ENCODE measurements at places on chromosomes 7 and 10. TPM values are rescaled to one million over a fixed set of nuclear protein-coding genes. Genes with fewer than 3 reads are reported as not detected.
A peak's percentile ranks its signal among the peaks of the same experiment; 100 is the strongest.

SUGCT gene
- 2.5 TPM for total RNA-seq

SDK1 gene
- total RNA-seq = 2.5 TPM

TWIST1 gene
- total RNA-seq = 14.8 TPM

GRCh38 chr10:104862-105565, 30.2 kb upstream of the ZMYND11 start:
- no peak for DNase-seq

DNA sequence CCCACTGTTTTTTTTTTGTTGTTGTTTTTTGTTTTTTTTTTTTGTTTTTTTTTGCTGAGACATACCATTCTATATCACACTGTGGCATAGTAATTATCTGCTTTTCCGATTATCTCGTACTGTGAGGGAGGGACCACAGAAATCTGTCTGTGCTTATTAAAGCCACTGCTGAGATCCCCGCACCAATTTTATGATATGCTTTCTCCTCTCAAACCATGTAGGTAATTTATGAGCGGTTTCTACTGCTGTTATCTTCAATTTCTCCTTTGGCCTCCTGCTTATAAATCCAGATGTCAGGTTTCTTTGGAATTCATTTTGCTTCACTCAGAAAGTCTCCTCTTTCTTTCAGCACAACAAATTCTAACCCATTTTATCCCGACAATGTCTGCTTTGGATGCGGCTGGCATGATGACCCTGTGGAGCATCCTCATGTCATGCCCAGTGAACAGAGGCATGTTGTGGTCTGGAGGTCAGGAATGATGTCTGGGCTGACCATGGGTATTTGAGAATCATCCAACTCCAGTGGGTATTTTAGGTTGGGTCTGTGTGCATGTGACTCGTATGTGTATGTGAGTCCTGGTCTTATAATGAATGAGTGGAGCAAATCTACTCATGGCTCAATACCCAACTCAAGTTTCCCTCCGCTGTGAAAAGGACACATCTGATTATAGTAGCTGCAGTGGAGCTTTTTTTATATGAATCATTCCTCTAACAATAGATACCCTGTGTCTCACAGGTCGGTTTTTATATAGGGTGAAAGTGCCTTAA, 213.4 kb downstream of the GALNT17 start:
- no peak for DNase-seq

- DNase-seq = no peak
Observed at GRCh38 chr7:154777489-154777888, 225.4 kb downstream of the PAXIP1 start.

- no peak for DNase-seq
Observed at GRCh38 chr10:79176949-79177602, 108.3 kb downstream of the ZMIZ1 start.

GRCh38 chr10:86706401-86706841, 38.1 kb downstream of the LDB3 start:
- DNase-seq = no peak

GRCh38 chr10:83533290-83533689, 606.0 kb upstream of the GHITM start:
- DNase-seq = no peak

DNA sequence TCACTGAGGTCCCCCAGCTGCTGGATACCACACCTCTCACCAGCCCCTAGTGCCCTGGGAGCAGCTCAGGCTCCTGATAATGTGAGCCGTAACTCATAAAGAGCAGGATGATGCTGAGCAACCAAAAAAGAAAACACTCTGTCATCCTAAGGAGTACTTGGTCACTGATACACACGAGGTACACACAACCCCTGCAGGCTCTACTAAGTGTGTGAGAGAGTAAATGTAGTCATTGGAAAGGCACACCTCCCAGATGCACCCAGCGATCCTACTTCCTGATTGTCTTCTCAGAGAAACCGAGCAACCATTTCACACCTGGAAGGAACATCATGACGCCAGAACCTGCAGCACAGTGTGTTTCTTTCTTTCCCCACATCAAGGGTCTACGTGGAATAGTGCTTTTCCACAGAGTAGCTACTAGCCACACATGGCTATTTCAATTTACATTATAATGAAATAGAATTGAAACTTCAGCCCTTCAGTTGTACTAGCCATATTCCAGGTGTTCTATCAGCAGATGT, 34.2 kb downstream of the FIGNL1 start:
- DNase-seq = no peak

- DNase-seq = no peak
Observed at GRCh38 chr7:14687777-14688176, 214.8 kb downstream of the DGKB start.

DNA sequence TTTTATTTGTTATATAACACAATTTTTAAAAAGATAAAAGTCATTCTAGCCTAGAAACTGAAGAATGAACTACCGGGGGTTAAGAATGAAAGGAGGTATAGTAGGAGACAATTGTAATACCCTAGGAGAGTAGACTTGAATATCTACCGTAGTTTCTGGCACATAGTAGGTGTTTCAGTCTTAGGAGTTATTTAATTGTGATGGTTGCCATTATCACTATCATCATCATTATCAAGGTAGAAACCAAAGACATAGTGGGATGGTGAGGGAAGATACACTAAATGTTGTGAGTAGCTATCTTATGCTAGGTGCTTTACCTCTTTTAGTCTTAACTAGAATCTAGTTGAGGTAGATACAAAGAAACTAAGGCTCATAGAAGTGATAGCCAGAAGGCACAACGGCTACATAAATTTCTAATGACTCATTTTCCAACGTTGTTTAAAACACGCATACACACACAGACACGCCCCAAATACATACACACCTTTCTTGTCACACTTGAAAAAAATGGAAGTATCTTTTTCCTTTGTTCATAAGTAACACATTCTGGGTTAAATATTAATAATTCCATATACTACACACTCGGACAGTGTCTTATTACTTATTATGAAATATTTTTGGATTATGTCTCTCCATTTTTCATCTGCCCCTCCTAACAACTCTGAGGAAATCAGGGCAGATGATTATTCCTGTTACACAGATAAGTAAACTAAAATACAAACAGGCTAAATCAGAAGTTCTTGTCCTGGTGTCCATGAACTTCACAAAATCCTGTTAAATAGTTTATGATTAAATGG, 2.0 kb upstream of the ANLN start:
- no peak for DNase-seq

- no peak for DNase-seq
Observed at GRCh38 chr10:4647109-4647785, 178.8 kb upstream of the AKR1E2 start.

- no peak for DNase-seq
Observed at GRCh38 chr10:80580638-80581468, 43.2 kb downstream of the SH2D4B start.

GRCh38 chr10:60778971-60779796, 906 bp downstream of the CDK1 start:
- DNase-seq = no peak

DNA sequence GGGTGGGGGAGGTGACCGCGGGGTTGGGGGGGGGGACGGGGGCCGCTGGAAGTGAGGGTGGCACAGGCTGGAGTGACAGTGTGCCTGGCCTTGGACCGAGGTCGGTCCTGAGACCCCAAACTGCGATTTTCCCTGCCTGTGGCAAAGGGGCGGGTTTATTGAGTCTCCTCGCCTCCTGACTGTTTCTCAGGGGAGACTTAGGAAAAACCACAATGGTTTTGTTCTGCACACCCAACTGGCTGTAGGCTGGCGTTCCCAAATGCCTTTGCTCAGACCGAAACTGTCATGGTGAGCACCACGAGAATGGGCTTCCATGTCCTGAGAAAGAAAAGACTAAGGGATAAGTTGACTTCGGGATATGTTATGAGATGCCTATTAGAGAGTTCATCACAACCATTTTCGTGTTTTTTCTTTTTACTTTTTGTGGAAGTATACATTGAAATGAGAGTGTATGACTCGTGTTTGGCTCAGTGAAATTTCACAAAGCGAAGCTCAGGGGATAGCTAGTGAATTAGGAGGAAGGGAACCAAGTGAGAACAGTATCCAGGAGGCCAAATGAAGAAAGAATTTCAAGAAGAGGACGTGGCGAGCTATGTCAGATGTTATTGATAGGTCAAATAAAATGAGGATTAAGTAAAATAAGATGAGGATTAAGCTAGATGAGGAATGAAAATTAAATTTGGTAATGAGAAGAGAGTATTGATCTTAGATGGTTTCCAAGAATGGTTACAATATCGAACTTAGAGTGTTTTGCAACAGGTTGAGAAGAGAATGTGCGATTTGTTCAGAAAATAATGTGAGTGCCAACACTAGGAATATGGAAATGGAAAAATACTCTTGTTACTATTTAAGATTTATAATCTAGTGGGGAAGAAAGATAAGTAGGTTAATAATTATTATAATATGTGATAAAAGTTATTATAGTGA, 918 bp downstream of the NET1 start:
- DNase-seq = no peak

- no peak for DNase-seq
Observed at GRCh38 chr7:88316456-88316855, 9.8 kb upstream of the STEAP4 start.

DNA sequence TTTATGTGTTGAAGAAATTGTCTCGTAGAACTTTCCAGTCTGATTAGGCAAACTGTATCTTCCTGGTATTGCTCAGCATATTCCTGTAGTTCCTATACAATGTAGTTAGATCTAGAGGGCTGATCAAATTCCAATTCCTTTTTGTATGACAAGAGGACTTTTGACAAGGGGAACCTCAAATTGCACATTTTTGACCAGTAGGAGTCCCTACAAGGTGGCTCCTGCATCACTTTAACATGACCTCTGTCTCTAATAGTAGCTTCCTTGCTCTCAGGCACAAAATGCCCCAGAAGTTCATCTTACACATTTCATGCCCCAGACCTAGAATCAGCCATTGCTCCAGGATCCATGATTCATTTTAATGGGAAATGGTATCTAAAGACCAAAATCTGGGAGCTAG, 18.7 kb downstream of the HERPUD2 start:
- DNase-seq = no peak

DNA sequence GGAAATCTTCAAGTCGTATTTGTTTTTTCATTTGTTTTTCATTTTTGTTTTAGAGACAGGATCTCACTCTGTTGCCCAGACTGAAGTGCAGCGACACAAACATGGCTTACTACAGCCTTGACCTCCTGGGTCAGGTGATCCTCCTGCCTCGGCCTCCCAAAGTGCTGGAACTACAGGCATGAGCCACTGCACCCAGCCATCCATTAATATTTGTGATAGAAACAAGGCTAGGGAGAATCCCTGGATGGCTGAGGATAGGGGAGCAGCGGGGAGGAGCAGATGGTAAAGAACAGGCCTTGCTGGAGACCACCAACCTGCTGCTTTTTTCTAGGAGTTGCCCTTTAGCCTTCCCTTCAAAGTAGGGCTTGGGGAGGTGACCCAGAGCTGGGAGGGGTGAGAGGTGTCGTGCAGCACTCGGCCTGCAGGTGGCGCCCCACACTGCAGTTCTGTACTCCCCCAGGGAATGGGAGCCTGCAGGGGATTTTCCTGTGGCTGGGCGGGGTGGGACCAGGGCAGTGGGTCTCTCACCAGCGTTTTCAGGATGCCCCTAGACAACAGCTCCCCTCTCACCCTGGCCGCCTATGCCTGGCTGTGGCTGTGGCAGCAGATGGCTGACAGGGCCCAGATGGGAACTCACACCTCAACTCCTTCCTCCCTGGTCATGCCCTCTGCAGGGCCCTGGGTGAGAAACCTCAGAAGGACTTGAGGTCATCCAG, 12.6 kb upstream of the CDH23 start:
- peak; percentile 80 for DNase-seq
